Right kidney (tissue), 9 donors: ENCODE measurements at places on chromosomes 12 and 14.

- no peak for DNase-seq
Measured at GRCh38 chr12:121620333-121620891, 5.9 kb upstream of the ORAI1 start.

- DNase-seq, result peak; percentile 41
Measured at GRCh38 chr12:116547955-116548501, 11.2 kb upstream of the MAP1LC3B2 start.

DNA sequence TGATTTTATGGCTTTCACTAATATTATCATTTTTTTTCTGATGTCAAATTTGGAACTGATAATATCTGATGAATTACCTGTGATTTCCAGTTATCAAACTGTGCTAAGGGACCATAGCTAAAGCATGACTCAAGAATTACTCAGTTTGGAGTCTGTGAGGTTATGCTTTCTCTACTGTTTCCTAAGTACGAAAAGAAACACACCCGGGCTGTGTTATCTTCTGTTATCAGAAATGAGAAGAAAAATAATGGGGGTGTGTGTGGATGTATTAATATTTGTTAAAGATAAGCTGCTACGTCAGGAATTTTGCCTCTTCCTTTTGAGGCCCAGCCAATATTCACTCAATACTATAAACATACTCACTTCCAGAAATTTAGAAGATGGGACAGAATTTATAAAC is 1401.9 kb upstream of the FLRT2 start:
- DNase-seq, result no peak

DNA sequence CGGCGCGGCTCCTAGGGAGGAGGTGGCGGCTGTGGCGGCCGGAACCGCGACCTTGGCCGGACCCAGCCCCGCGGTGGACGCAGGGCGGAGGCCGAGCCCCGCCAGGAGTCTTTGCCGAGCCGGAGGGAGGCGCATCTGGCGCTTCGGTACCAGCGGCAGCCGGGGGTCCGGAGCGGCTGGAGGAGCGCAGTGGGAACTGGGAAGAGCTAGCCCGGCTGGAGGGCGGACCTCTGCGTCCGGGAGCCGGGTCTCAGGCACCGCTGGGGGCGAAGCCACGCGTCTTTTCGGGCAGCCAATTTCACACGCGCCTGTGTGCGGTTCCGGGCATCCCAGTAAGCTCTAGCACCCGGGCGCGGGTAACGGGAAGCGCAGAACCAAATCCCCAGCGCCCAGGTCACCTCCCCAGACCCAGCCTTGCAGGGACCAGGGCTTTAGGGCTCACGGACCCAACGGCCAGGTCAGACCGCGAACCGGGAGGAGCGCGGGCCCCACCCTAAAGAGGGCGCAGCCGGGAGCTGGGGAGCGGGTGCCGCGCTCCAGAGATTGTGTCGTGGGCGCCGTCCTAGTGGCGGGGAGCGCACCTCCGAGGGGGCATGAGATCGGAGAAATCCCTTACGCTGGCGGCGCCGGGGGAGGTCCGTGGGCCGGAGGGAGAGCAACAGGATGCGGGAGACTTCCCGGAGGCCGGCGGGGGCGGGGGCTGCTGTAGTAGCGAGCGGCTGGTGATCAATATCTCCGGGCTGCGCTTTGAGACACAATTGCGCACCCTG is 89.4 kb downstream of the GALNT8 start:
- peak; percentile 77 for DNase-seq

DNA sequence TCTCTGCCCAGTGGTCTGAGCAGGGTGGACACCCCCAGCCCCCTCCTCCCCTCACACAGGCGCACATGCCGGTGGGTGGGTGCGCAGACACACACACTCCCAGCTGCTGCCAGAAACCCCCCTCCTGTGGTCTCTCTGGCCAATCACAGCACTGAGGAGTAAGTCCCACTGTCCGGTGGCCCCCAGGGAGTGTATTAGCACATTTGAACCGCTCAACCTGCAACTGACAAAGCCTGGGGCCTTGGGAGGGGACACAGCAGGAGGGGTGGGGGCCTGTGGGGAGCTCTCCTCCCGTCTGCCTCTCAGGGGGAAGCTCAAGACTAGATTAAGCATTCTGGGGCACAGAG is 11.7 kb downstream of the FIGNL2 start:
- peak; percentile 29 for DNase-seq

DNA sequence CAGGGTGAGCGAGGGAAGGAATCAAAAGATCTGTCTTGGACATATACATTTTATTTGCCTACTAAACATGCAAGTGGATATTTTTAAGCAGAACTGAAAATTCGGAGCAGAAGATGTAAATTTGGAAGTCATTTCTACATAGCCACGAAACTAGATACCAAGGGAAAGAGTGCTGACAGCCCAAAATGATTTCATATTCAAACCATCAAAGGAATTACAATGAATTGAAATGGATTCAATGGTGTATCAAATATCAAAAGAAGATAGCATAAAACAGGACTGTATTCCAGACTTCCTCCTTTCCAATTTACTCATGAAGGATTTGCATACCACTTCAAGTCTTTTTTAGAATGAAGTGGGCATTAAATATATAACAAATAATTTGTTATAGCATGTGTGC is 313.5 kb upstream of the KITLG start:
- no peak for DNase-seq

- no peak for DNase-seq
Measured at GRCh38 chr14:65032319-65032718, 45.6 kb downstream of the FNTB start.

DNA sequence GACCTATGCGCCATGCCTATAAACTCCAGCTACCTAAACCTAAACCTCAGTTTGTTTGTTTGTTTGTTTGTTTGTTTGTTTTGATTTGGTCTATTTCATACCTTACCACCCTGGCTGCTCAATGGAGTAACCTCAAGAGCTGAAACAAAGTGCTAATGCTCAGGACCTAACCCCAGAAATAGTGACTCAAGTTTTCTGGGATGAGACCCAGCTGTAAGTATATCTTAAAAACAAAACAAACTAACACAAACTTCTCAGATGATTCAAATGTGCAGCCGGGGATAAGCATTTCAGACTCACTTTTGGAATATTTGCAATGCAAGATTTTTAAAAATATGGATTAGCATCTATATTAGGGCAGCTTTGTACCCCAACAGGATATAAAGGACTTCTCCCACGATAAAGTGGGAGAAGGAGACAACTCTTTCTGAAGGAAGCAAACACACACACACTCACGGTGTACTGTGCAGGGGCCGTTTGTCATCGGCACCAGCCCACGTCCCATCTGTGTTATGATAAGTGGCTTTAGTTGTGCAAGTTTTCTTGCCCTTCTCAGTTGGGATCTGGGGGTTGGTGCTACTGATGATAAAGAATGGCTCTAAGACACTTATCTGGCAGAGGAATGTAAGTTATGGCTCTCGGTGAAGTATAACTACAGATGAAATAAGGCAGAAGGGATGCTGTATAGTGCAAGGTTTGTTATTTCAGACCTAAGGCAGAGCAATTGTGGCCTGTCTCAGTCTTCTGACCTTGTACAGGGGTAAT is 516.7 kb upstream of the TMEM132C start:
- no peak for DNase-seq

DNA sequence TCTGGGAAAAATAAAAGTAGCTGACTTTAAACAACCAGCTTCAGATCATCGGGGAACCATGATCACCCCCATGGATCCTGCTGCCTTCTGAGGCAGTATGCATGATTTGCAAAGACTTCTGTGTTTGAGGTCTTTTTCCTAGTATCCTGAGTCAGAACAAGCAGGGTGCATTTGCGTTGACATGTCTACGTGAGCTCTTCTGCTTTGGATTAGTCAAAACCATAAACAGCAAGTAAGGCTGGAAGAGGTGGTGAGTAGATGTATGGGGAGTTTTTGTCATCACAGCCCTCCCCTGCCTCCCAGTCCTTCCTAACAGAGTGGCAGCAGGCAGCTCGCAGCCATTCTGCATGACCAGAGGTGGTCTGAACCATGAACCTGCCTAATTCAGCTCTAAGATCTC is 24.1 kb downstream of the PLEKHG7 start:
- DNase-seq, result no peak

DNA sequence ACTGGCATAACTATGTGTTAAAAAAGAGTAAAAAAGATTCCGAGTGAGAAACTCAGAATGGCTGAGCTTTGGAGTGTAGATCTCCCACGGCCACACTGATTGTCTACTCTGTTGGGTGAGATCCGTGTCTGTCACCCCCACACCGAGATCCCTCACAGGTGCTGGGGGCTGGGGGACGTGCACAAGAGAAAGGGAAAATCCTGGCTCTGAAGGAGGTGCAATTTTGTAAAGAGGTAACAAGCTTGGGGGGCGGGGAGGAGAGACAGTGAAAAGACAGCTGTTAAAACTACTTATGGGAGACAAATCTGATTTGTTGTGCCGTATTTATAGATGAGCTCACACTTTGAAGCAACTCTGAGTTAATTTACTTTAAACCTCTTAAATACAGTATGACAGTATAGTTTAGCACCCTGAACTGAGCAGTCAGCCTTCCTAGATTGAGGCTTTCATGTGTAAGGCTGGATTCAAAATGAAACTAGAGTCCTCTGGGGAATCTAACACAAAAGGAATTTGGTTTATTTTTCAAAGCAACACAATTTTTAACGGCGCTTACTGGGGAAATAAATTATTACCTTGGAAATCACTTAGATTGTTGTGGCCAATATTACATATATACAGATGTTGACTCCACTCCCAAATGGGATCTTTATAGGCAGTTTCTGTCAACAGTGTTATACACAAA is 167.4 kb upstream of the RGS6 start:
- no peak for DNase-seq

- no peak for DNase-seq
Measured at GRCh38 chr12:103955811-103956508, 9.7 kb upstream of the TDG start.

GRCh38 chr12:29073631-29074239 is 75.3 kb upstream of the FAR2 start:
- DNase-seq, result peak; percentile 2

DNA sequence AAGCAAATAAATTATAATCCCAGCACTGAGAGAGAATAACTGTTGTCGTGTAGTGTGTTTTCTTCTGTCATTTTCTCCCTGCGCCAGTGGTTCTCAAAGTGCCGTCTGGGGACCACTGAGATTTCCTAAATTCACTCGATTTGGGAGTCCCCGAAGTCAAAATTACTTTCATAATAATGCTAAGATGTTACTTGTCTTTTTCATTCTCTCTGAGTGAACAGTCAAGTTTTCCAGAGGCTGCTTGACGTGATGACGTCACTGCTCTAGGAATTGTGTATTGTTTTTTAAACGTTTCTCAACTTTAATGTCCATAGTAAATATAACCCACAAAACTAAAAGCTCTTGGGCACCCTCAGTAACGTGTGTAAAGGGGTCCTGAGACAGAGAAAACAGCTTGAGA is 796 bp upstream of the POP5 start:
- DNase-seq, result no peak

DNA sequence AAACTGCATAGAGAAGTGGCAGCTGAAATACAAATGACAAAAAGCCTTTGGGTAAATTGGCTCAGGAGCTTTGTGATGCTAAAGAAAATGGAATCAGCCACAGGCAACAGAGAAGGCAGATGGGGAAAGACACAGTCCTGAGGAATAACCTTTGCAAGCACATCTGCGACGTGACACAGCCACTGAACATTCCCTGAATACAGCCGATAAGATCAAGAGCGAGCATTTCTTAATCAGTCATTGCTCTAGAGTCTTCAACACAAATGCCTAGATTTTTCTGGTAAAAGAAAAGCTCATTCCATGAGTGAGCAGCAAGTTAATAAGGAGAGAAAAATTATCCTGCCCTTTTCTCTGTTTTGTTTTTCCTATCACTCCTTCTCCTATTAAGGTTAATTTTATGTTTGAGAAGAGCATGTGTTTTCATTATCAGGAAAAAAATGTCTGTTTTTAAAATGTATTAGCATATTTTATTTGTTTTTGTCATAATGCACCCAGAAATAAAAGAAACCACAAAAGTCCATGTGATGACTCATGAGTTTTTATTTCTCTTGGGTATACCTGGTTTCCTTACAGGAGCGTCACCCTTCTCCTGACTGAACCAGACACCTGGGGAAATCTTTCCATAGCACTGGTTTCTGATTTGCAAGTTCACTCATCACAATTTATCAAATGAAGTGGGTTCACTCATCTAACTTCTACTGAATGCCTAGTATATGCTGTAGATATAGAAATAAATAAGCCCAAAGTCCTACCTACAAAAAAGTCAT is 45.4 kb upstream of the PCED1B start:
- no peak for DNase-seq
